ENCODE measurements at places on chromosomes 11 and 22. TPM values are rescaled to one million over a fixed set of nuclear protein-coding genes. Genes with fewer than 3 reads are reported as not detected.
A peak's percentile ranks its signal among the peaks of the same experiment; 100 is the strongest.

DNA sequence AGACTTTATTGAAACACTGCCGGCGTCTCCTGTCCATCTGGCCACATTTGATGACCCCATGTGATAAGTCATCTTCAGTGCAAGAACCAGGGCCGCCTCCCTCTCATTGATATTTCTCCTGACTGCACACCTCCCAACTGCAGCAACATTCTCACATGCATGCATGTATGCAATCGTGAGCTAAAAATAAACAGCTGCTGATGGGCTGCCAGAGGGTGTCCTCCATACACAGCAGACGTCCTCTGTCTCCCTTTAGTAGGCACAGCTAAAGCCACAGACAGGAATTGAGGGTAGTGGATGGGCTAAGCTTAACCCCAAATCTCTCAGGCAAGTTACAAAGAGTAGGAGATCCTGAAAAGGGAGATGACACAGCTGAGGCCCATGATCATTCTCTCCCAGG is 106.7 kb upstream of the HSD17B12 start:
- no peak for DNase-seq

DNA sequence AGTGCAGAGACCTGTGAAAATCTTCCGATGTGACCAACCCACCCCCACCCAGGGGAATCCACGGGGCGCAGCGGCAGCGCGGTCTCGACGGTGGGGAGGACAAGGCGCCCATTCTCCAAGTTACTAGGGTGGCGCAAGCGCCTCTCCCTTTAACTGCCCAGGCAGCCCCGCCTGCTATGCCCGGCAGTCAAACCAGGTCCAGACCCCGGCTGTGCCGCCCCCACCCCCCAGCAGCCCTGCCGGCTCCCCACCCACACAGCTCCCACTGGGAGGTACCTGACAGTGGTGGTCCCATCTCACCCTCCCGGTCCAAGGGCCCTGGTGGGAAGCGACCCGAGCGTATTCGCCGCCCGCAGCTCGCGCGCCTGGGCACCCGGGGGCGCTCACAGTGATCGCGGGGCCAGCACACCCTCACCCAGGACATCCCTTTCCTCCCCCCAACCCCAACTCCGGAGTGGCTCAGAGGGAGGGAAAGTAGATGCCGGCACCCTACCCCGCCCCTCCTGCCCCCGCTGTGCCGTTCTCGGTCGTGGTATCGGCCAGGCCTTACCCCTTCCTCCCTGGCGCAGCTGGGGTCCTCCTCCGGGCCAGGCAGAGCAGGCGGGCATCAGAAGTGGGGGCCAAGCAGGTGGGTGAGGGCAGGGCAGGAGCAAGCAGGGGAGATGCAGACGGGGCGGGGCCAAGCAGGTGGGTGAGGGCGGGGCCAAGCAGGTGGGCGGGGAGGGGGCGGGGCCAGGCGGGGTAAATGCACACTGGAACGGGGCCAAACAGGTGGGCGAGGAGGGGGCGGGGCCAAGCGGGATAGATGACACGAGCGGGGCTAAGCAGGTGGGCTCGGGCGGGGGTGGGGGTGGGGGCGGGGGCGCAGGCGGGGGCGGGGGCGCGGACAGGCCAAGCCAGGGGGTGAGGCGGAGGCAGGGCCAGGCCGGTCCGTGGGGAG is at the start of gene TRPM5:
Gene TRPM5 (minus strand): TSS at position 634 of the 940 bp plus-strand sequence. CDS start 21,478 bp downstream, outside the sequence.
- DNase-seq: no peak

DNA sequence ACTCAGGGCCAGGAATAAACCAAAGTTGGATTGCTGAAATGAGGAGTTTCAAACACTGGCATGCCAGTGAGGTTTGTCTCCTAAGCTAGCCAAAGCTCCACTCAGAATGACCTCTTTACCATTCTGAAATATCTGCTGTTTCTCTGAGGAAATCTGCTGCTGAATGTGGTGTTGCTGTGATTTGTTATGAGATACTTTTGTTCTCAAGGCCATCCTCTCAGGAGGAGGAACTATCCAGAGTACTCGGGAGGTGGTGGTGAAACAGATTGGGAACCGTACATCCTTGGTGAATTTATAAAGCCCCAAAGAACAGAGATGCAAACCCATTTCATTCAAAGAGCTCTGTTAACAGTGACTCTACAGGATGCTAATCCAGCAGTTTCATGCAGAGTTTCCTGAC is 50.5 kb downstream of the BDNF start:
- DNase-seq: no peak

Gene PPP1CA
- total RNA-seq: 217 TPM

GRCh38 chr22:37746366-37747079 is 49.7 kb downstream of the TRIOBP start:
- DNase-seq: no peak

DNA sequence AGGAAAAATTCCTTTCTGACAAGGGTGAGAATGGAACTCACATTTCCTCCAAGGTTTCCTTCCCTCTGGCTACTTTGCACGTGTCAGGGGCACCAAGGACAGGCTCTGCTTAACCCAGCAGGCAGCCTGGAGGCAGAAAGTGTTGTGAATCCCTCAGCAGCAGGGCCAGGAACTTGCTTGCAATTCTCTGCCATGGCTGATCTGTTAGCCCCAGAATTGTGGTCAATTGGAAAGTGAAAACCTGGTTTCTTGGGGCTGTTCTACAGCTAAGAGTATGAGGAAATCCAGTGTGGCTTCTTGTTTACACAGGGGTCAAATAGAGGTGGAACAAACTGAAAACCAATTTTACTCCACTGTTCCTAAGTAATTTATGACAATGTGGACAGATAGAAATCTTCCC is 38.3 kb upstream of the CEP295 start:
- DNase-seq: no peak

- DNase-seq: no peak
Measured at GRCh38 chr11:61054927-61055562, 47.2 kb upstream of the CD5 start.

- peak; percentile 14 for DNase-seq
Measured at GRCh38 chr22:45934659-45935341, 42.2 kb downstream of the WNT7B start.

DNA sequence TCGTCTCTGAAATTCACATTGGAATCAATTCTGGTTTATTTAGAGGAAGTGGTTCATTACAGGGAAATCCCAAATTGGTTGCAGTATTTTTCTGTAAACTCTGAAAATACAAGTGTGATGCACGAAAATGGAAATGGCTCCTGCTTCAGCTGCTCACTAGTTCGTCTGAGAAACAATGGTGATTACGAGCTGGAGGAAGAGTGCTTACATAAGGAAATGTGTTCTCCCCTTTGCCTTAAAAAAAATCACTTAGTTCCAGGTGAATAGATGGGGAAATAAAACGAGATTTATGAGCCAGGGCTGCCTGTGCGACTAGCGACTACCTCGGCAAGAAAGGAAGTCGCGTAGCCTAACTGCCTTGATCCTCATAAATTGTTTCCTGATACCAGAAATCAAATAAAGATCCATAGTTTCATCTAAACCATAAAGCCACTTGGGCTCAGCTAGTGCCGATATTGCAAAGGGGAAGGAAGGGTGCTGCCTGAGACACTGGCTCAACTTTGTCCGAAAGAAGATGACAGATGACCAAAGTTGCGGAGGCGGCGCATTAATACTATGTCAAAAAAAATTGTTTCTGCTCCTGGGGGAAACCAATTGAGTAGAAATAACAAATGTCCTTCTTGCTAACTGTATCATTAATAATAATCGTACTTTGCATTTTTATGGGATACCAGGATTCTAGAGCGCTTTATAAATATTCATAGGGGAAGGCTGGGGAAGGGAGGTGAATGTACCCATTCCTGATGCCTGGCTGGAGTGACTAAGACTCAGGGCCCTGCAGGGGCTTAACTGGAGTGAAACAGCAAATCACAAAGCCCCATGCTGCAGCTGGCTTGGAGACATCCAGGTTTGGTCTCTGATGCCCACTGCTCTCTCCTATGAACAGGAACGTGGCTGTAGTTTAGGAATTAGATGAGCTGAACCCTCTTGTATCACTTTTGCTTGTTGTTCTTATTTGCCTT is 185.7 kb downstream of the BLID start:
- peak; percentile 37 for DNase-seq

Gene OR52N4
- not detected for total RNA-seq

DNA sequence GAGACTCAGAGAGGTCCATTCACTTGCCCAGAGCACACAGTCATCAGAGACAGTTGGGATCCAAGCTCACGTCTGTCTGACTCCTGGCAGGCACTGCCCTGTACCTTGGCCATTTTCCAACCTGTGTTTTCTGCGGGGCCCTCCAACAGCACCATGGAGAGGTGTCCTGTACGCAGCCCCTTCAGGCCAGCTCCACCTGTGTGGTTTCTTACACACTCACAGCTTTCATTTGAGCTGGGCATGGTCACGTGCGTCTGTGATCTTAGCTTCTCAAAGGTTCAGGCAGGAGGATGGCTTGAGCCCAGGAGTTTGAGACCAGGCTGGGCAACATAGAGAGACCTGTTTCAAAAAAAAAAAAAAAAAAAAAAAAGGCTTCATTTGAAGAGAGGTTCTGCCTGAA is 24.4 kb downstream of the TOM1 start:
- no peak for DNase-seq

- no peak for DNase-seq
Measured at GRCh38 chr22:46453006-46453828, 84.2 kb downstream of the CELSR1 start.

DNA sequence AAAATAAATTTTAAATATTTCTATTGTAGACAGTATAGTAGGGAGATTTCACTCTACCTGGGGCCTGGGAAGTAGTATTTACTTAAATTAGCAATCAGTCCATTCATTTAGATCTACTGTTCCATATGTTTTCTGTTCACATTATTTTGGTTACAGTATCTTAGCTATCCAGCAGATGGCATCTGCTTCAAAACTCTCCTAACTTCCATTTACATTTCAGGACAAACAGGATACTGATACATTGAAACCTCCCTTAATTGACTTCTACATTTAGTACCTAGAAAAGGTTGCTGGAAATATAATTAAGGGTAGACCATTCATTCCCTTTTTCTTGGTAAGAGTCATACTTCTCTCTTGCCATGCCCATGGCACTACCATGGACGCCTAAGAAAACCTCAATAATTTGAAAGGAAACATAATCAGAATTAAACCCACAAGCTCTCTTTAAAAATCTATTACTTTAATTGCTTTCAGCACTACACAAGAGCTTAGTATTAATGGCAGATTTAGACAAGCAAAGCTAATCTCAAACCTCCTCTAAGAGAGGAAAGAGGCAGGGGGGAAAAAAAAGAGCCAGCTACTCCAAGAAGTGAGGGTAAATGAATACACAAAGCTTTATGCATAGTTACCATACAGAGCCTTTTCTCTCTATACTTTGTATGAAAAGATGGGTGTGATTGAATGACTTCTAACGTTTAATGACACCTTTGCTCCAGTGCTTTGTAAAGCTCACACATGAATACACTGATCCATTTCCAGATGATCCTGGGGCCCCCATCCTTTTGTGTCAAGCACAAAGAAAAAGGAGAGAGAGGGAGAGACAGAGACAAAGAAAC is 131.2 kb upstream of the MTMR2 start:
- peak; percentile 70 for DNase-seq

DNA sequence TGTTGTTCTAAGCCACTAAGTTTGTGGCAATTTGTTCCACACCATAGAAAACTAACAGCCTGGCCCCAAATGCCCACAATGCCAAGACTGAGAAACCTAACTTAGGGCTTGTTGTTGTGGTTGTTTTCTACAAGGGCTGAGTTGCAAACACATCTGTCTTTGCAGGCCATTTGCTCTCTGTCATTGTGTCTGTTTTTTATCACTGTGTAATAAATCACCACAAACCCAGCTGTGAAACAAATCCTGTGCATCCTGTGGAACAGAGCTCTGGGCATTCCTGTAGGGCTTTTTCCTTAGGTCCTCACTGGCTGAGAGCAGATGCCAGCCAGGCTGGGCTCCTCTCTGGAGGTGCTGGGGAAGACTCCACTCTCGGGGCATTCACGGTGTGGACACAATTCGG is 15.7 kb upstream of the SYT8 start:
- DNase-seq: no peak

Gene MFRP
- not detected for total RNA-seq

- DNase-seq: no peak
Measured at GRCh38 chr11:83612891-83613766, 327.0 kb upstream of the CCDC90B start.

Gene MUC6
- not detected for total RNA-seq

Gene OVOL1
- total RNA-seq: not detected
